ENCODE measurements at places on chromosomes 11 and 22.
A peak's percentile ranks its signal among the peaks of the same experiment; 100 is the strongest.

DNA sequence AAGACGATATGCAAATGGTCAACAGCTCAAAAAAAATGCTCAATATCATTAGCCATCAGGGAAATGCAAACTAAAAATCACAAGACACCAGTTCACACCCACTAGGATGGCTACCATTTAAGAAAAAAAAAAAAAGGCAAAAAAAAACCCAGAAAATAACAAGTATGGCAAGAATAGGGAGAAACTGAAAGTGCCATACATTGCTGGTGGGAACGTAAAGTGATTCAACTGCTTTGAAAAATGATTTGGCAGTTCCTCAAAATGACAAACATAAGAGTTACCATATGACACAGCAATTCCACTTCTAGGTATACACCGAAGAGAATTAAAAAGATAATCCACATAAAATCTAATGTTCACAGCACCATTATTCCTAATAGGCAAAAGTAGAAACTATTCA is 47.5 kb downstream of the PICALM start:
- DNase-seq, result no peak

DNA sequence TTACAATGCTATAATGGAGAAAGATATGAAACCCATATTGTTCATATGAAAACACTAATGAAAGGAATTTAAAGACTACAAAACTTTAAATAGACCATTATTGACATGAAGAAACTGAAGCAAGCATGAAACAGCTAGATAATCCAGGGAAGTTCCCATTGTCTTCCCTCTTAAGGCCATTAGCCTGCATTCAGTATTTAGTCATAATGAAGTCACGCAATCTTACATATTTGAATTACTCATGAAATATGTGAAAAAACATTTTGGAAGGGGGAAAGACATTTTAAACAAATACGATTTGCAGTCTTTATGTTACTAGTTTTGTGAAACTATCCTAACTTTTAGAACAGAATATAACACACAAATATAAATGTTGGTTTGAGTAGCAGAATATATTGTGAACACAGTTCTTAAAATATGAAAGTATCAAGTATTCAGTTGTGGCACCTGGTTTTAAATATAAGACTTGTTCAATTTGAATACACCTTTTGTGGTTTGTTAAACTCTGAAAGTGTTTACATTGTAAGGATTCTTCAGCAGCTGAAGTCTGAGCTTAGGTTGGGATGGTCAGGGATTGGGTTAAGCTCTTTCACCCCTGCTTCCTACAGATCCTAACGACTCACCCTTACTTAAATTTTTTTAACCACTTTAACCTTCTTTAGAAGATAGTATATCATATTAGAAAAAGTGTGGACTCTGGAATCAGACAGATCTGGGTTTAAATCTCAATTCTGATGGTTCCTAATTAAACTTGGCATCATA is 500.3 kb upstream of the TENM4 start:
- no peak for DNase-seq

DNA sequence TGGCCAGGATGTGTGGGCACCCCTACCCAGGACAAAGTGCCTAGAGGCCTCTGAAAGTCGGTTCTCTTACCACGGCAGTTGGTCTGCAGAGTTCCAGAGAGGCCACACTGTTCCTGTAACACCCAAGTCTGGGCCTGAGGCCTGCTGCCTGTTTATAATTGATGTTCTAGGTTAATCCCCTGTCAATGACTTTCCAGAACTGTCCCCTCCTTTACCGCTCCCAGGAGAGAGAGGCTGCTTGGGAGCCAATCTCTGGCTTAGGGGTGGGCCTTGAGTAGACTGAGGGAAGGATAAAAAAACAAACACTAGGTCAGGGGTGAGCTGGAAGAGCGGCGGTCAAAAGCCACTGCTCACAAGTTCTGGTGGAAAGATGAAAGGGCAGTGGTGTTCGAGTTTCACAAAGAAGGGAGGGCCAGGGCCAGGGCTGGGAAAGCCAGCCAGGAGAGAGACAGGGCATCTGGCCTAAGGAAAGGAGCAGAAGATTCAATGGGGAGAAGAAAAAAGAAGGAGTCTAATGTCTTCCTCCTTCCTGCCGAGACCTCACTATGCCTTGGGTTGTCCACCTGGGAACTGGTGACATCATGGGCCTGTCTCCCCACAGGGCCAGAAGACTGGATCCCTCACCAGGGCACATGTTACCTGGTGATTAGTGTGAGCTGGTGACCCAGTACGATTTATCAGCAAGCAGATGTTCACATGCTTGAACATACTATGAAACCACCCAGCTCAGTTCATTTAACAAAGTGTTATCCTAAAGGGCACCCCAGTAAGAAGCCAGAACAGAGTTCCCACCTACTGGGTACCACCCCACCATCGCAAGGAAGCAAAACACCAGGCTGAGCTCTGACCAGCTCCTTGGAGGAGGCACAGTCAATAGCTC is 50.2 kb downstream of the PC start:
- DNase-seq, result no peak

GRCh38 chr11:72962084-72962483 is 147.9 kb downstream of the ATG16L2 start:
- no peak for DNase-seq

DNA sequence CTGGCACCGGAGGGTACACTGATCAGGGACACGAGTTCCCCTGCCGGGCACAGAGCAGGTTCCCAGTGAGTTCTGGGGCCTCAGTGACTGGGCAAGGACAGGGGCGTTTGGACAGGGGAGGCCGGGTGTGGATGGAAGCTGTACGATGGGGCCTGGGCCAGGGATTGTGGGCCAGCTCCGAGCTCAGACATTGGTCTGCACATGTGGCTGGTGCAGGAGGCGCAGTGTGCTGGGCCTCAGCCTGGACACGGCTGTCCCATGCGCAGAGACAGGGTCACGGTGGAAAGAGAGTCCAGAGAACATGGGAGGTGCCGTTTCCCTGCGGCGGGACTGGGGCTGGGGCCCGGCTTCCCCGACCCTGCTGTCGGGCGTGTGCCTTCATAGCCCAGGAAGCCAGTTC is 60.7 kb downstream of the CDKN1C start:
- no peak for DNase-seq

- no peak for DNase-seq
These were observed 98.3 kb downstream of the WNT11 start for GRCh38 chr11:76107971-76108370.

- peak; percentile 25 for DNase-seq
These were observed 8.8 kb upstream of the DNAL4 start for GRCh38 chr22:38802671-38803121.

- DNase-seq, result no peak
These were observed 1476.0 kb downstream of the TBC1D22A start for GRCh38 chr22:48238284-48238915.
